ENCODE measurements at places on chromosomes 5 and 9.

GRCh38 chr5:54098267-54098666, 212.1 kb downstream of the ARL15 start:
- no peak for DNase-seq

GRCh38 chr9:4147476-4148230, 152.2 kb downstream of the GLIS3 start:
- DNase-seq: no peak

DNA sequence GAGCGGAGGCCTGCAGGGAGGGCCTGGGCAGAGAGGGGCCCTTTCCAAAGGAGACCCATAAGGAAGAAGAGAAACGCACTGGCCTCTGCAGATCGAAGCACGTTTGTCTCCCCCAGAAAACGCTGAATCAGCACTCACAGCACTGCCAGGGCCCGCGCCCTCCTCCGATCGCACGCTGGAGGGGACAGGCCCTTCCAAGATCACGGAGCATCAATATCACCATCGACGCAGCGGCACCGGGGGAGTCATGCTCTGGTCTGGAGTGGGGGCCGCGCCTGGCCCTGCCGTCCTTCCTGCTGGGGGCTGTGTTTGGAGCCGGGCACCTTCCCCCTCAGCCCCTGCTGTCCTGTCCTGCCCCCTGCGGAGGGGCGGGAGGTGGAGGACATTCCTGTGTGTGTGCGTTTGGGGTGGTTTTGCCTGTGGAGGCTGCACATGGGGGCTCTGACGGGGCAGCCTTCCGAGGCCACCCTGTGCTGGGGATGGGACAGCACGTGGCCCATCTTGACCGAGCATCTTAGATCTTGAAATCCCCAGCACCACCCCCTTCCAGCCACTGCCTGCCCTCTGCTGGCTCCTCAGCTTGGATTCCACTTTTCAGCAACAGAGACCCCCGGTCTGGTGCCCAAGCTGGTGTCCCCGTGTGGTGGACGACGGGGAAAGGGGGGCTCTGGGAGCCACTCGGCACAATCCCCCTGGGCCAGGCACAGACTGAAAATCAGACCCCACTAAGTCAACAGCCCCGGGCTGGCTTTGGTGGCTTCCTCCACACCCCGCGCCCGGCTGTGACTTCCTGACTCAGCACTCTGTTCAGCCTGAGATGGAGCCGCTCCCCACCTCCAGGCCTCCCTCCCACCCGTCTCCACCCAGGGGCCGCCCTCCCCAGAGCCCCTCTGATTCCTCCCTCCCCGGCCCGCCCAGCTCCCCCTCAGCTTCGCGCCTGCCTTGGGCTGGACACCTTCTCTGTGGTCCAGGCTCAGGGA, 8.3 kb downstream of the TMEM250 start:
- no peak for DNase-seq

DNA sequence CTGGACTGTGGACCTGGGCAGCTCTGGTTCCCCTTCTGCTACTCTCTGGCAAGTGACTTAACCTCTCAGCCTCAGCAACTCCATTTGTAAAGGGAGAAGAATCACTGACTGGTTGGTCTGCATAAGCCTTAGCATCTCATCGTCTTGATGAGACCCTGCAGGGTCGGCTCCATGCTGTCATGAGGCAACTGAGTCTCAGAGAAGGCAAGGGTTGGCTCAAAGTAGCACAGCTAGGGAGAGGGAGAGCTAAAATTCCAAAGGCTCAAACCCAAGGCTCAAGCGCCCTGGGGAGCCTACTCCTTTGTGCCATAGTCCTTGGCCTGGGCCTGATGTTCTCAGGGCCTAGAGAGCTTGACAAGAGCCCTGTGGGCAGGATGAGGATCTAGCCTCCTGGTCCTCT, 4.5 kb downstream of the FGFR4 start:
- DNase-seq: no peak

DNA sequence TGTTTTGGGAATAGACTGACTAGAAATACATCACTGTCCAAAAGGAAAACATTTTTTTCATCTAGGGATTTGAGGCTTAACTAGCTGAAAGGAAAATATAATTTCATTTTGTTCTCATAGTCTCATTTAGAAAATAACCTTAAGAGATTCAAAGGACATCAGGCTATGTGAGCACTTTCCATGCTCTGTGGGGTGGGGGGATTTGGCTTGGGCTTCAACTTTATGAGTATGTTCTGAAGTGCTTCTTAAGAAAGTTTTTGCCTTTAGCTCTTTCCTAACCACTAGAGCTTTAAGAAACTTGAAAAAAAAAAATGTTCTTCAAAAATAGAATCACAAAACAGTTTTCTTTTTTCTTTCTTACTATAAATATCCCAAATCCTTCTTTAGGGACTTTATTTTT, 17.6 kb downstream of the CDH6 start:
- DNase-seq: no peak

- no peak for DNase-seq
Measured at GRCh38 chr9:123952641-123953495, 22.9 kb upstream of the DENND1A start.
